Ascending aorta (tissue), 2 donors: ENCODE measurements at places on chromosomes 5 and 9.

GRCh38 chr9:117677572-117677971 is 26.6 kb upstream of the TLR4 start:
- no peaks in the 10 kb centered on the region for H3K27me3 ChIP-seq
- H3K4me1 ChIP-seq, result no peaks in the 10 kb centered on the region
- no peak overlapping the region for H3K27ac ChIP-seq
- no peak for DNase-seq
- H3K36me3 ChIP-seq, result no peaks in the 10 kb centered on the region

- H3K4me1 ChIP-seq, result no peaks in the 10 kb centered on the region
- DNase-seq, result no peak
- H3K27ac ChIP-seq, result no peak overlapping the region
- H3K36me3 ChIP-seq, result no peaks in the 10 kb centered on the region
- H3K4me3 ChIP-seq, result no peak overlapping the region
- no peaks in the 10 kb centered on the region for H3K27me3 ChIP-seq
Measured at GRCh38 chr9:15738011-15738410, 185.2 kb downstream of the CCDC171 start.

DNA sequence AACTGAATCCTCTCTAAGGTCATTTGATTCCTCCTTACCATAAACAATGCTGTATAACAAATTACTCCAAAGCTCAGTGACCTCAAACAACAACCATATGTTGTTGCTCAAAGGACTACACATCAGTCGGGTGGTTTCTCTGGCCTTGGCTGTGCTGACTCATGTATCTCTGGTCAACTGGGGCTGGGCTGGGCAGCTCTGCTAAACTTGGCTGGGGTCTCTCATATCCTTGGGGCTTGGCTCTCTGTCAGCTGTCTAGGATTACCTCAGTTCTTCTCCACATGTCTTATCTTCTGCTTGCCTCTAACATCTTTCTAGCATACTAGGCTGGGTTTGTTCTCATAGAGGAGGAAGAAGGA is 86.4 kb downstream of the GALNT10 start:
- H3K27me3 ChIP-seq, result no peaks in the 10 kb centered on the region
- peaks cover 14% of the 10 kb centered on the region for H3K4me1 ChIP-seq
- H3K36me3 ChIP-seq, result no peaks in the 10 kb centered on the region
- DNase-seq, result no peak
- peak overlapping the region; percentile 32 for H3K27ac ChIP-seq
- H3K4me3 ChIP-seq, result no peak overlapping the region

- DNase-seq, result no peak
- H3K36me3 ChIP-seq, result no peaks in the 10 kb centered on the region
- H3K4me1 ChIP-seq, result no peaks in the 10 kb centered on the region
- H3K27me3 ChIP-seq, result no peaks in the 10 kb centered on the region
Measured at GRCh38 chr9:92986176-92987119, 39.1 kb downstream of the FGD3 start.

GRCh38 chr9:4654084-4654483 is 8.0 kb upstream of the PLPP6 start:
- peaks cover 4% of the 10 kb centered on the region for H3K36me3 ChIP-seq
- H3K4me1 ChIP-seq, result no peaks in the 10 kb centered on the region
- no peak for DNase-seq
- no peaks in the 10 kb centered on the region for H3K27me3 ChIP-seq
- H3K27ac ChIP-seq, result no peak overlapping the region
- no peak overlapping the region for H3K4me3 ChIP-seq

GRCh38 chr5:26148569-26149107 is 889.7 kb downstream of the CDH9 start:
- H3K4me1 ChIP-seq, result no peaks in the 10 kb centered on the region
- no peak overlapping the region for H3K27ac ChIP-seq
- no peak for DNase-seq
- no peak overlapping the region for H3K4me3 ChIP-seq
- H3K36me3 ChIP-seq, result no peaks in the 10 kb centered on the region

DNA sequence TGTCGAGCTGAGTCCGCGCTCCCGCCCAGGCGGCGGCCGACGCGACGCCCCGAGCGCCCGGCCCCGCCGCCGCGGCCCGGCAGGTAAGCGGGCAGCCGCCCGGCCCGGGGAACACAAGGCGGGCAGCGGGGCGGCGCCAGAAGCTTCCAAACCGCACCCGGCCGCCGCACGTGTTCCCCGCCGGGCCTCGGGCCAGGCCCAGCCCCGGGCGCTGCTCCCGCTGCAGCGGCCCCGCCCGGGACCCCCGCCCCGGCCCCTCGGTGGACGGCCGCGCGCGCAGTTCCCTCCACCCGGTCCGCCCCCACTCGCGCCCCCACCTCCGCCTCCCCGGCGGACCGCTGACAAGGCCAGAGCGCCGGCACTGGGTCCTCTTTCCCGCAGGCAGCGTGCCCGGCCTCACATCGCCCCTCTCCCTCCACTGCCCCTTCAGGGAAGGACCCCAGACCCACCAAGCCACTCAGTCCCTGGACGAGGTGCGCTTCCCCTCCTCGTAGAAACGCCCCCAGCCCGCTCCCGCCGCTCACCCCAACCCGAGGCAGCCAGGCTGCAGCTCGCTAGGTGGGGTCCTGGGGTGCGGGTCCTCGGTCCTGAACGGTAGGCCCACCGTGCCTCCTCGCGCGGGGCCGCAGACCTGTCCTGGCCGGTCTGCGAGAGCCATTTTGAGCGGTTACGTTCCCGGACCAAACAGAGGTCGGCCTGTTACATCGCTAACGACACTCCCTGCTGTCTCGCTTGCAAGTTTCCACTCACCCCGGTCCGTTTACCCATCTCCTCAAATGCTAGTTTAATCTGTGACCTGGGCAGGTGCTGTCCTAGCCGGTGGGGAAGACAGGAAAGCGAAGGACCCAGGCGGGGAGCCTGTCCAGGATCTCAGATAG is 475 bp downstream of the WDR5 start:
- peaks cover 12% of the 10 kb centered on the region for H3K36me3 ChIP-seq
- no peaks in the 10 kb centered on the region for H3K27me3 ChIP-seq
- H3K4me1 ChIP-seq, result peaks cover 33% of the 10 kb centered on the region
- peak overlapping the region; percentile 96 for H3K4me3 ChIP-seq
- H3K27ac ChIP-seq, result peak overlapping the region; percentile 34

GRCh38 chr5:120388016-120388781 is 75.9 kb upstream of the PRR16 start:
- DNase-seq, result no peak
- H3K36me3 ChIP-seq, result no peaks in the 10 kb centered on the region
- H3K4me1 ChIP-seq, result peaks cover 3% of the 10 kb centered on the region

- H3K4me1 ChIP-seq, result no peaks in the 10 kb centered on the region
- no peaks in the 10 kb centered on the region for H3K36me3 ChIP-seq
- H3K27me3 ChIP-seq, result no peaks in the 10 kb centered on the region
- no peak for DNase-seq
- no peak overlapping the region for H3K4me3 ChIP-seq
Measured at GRCh38 chr5:100623719-100624118, 88.5 kb downstream of the FAM174A start.
